Peyer's patch (tissue), 4 donors: ENCODE measurements at places on chromosomes 2 and 18. TPM values are rescaled to one million over a fixed set of nuclear protein-coding genes. Genes with fewer than 3 reads are reported as not detected.

The PRSS56 gene
- total RNA-seq, result not detected

DNA sequence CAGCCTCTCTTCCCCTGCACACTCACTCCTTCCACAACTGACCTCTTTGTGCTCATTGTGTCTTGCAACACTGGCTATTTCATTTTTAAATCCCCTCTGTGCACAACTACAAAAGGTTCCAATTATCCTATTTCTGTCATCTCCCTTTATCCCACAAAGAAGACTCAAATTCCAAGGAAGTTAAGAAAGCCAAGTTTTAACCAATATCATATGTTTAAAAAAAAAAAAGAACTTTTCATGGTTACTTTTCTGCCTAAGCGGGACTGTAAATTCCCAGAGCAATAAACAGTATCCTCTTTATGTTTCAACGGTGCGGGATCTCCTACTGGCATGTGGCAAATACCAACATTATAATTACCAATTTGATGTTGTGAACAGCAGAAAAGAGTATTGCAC is 83.8 kb downstream of the DOCK10 start:
- DNase-seq, result no peak

GRCh38 chr18:56639571-56639970 is 1.2 kb upstream of the TXNL1 start:
- DNase-seq, result no peak

The DARS1 gene
- total RNA-seq, result 27.5 TPM

DNA sequence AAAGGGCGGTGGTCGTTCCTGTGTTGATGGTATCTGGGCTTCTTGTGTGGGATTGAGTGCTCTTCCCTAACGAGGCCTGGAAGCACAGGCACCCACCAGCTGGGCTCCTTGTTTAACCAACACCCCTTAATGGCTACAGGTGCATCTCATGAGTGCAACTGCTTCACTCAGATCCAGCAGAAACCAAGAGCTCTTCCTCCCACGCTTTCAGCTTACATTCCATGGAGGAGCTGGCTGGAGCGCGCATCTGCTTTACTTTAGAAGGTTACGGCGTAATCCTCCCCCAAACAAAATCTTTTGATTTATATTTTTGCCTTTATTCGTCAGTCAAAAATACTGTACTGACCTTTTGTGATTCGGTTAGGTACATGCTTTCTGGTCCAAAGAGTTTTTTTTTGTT is 174.7 kb downstream of the LTBP1 start:
- no peak for DNase-seq

GRCh38 chr2:204720874-204721273 is 175.6 kb downstream of the PARD3B start:
- DNase-seq, result no peak

The BOLL gene
- not detected for total RNA-seq

DNA sequence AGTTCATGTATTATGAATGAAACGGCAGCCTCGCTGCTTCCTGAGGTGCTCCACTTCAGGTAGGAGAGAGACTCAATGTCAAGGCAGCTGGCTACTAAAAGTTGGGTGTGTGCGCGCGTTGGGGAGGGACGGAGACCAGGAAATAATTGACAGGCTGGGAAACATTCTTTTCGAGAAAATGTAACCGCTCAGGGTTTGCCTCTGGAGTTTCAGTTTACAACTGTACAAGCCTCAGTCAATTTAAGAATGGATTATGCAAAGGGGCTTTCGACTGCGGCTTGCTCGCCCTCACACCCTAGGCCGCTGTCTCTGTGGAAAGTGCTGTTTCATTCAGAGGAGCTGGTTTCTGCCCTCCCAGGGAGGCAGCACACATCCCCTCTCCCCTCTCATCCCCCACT is 4.4 kb upstream of the SPRED2 start:
- DNase-seq, result no peak

The B3GNT2 gene
- total RNA-seq, result 20.6 TPM

GRCh38 chr18:21389283-21389682 is 147.3 kb downstream of the GREB1L start:
- DNase-seq, result no peak

The ADD2 gene
- 1.7 TPM for total RNA-seq

DNA sequence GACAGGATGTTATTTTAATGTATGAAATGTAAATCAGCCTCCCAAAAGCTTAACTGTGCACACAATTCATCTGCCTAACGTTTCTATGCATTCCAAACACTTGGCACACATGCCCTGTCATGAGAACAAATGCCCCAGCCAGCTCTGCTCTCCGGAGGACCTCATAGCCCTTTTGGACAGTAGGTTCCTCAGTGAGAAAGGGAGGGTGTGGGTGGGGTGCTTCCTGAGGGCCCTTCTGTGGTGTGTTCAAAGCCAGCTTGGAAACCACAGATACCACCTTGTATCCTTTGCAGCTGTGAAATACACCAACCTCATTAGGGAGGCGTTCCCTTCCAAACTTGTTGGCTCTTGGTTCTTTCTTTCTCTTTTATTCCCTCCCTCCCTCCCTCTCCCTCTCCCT is 102.2 kb upstream of the ASB18 start:
- no peak for DNase-seq

DNA sequence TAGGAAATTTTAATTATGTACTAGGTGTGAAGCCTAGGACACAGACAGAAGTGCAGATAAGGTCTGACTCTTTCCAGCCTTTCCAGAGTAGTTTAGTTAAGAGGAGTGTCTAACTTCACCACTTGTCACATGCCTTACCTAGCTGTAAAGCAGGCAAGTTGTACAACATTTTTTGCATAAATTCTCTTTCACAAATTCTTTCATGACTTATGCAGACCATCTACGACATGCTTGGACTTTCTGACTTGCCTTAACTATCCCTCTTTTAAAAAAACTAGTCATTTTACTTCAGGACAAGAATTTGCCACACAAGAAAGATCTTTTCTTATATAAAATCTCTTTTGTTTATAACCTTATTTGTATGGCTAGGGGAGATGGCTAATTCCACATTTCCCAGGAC is 1273.6 kb upstream of the SLC39A10 start:
- DNase-seq, result no peak

DNA sequence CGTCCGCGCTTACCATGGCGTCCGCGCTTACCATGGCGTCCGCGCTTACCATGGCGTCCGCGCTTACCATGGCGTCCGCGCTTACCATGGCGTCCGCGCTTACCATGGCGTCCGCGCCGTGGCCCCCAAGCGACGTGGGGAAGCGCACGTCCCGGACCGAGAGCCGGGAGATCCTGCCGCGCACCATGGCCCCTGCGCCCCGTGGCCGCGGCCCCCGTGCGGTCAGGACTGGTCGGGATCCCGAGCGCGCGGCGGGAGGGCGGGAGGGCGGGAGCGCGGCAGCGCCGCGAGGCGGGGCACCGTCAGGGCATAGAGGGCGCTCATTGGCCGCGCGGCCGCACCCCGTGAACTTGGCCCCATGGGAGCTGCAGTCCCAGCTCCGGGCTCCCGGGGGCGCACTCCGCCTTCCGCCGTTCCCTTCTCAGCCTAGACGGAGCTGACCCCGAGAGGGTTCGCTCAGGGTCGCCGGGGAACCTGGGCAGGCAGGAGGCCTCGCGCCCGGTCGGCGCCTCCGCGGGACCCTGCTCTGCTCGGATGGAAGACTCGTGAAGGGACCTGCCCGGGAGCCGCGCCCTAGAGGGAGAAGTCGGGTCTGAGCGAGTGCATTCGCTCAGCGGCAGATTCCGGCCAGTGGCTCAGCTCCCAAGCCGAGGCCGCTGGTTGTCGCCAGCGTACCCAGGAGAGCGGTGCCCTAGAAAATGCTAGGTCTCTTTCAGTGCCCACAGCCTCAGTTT is at the start of gene ENOSF1:
Gene ENOSF1 (minus strand): TSS at position 230 of the 734 bp plus-strand sequence. CDS start 43 bp downstream, at position 187.
- peak; percentile 56 for DNase-seq

GRCh38 chr2:42882756-42883155 is 90.4 kb upstream of the HAAO start:
- DNase-seq, result no peak

DNA sequence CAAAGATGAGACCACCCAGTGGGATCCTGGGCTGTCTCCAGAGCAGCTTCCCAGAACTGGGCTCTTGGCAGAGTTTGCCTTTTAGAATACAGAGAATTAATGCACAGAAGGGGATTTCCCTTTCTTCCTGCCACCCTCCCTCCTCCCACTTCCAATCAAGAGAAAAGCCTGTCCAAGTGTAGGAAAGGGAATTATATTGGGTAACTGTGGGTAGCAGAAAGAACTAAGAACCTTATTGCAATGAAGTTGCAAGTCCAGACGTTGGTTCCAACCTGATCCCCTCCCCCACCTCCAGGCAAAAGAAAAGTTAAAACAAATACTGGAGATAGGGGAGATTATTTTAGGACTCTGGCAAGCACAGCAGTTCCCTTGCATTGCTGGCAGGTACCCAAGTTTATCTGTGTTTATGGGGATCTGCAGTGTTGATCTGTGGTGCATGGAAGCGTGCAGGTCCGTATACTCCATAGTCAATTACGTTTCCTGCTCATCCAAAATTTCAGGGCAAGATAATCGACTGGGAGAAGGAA is 114.3 kb downstream of the PRKCE start:
- DNase-seq, result no peak

The IL36A gene
- total RNA-seq, result not detected

DNA sequence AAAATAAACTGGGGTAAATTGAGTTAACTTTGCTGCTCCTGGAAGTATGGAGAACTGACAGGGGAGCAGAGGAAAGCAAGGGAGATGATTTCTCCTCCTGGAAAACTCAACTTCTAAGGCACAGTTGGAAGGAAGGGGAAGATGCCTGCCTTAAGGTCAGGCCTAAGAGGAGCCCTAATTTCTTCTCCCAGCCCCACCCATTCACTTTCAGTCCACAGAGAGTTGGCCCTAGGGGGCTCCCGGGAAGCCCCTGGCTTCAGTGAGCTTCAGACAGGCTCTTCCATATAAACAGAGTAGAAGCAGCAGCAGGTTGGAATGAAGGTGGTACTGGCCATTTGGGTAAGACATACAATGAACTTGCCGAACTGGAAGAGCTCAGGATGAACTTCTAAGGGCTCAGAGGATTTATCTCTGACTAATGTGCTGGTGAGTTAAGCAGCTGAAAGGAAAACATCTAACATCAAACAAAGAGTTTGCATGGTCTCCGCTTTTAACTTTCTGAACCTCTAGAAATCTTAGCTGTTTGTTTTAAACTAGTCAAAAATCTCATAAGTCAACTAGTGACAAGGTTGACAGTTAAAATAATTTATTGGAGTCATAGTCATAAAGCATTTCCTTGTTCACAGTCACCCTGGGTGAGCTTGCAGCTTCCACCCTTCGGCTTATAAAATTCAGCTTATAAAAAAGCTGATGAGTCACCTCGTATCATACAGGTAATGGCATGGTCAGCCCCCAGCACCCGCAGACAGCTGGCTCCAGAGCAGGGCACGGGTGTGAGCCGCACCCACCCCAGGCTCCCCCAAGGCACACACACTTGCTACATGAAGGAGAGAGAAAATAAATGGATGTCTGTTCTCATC is 9.8 kb downstream of the MALL start:
- DNase-seq, result peak; percentile 85

DNA sequence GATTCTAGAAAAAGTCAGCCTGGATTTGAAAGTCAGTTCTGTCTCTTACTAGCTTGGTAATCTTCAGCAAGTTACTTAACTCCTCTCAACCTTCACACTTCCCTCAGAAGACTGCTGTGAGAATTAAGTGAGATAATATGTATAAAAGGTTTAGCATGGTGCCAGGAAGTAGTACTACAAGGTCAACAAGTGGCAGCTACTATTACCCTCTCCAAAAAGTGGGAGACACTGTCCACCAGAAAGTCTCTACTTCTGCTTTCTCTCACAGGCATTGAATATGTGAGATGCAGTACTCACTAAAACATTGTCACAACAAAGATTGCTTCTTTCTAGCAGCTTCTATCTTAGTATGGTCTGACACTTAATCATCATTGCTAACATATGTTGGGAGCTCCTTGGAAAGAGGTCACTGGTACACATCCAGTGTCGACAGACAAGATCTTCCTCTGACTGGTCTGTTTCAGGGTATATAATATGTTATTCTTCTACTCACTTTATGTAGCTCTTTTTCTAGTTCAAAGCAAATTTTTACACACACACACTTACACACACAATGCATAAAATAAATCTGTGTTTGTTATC is 47.9 kb downstream of the DOCK10 start:
- DNase-seq, result no peak

The RPRM gene
- total RNA-seq, result not detected

- no peak for DNase-seq
These were observed 299.3 kb downstream of the OSR1 start for GRCh38 chr2:19059076-19059475.

The ANKRD36 gene
- 29.0 TPM for total RNA-seq

GRCh38 chr18:38752430-38752829 is 1186.8 kb upstream of the CELF4 start:
- no peak for DNase-seq

The COL4A4 gene
- 0.53 TPM for total RNA-seq

DNA sequence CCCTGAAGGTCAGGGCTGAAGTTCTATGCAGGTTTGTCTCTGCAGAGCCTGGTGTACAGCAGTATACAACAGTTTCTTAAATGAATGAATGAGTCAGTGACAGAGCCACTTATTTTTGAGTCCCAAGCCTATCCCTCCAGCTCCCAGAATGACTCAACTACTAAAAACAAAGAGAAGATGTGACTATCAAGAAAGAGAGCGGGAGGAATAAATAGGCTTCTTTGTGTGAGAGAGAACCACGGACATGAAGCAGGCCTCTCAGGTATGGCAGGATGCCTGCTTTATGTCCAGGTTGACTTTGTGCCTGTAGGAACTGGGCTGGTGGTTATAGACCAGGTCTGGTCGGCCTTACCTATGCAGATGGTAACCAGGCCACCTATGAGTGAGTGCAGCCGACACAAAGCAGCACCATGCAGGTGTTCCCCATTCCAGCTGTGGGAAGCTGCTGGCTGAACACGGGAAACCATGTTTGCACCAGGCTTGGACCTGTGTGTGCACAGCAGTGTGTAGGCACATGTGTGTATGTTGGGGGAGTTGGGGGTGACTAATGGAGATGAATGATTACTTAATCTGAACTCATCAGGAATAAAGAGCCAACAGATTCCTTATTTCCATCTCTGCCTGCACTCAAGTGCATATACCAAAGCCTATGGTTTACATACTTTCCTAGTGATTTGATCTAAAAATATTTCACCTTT is 171.0 kb downstream of the OSR1 start:
- no peak for DNase-seq

The SLC16A14 gene
- total RNA-seq, result 0.47 TPM

- DNase-seq, result peak; percentile 73
These were observed 13.7 kb upstream of the PRELID3A start for GRCh38 chr18:12393998-12394397.

The CFAP65 gene
- total RNA-seq, result not detected

DNA sequence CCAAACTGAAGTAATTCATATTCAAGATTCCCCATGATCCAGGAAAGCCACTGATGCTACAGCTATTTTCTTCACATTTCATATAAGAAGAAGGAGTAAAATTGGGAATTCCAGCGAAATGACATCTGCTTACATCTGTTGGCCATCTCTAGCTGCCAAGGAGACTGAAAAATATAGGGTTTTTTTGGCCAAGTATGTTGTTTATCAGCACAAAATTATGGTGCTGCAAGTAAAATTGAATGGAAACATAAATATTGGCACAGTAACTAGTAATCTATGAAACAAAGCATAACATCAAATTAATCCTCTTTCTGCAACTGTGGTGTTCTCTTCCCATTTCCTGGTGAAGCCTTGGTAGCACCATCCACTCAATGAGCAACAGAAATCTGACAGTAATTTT is 649.5 kb upstream of the ZNF804A start:
- no peak for DNase-seq
